ENCODE measurements at places on chromosomes 5 and 9.
A peak's percentile ranks its signal among the peaks of the same experiment; 100 is the strongest.

DNA sequence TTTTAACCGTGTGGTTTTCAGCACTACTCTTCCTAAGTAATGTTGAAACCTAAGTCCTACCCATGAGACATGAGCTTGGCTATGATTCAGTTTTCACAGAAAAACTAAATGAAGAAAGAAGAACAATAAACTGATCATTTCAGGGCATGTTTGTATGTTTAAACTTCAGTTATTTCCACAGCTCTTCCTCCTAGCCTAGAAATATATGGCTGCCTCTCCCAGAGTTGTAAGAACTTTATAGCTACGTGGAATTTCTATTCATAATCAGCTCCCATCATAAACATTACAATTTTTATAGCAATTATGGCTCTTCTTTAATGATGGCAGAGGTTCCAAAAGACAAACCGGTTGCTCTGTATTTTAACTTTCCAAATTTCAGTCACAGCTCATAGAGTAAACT lies 314.7 kb upstream of the ADAMTSL1 start:
- no peak for DNase-seq

- peak; percentile 24 for DNase-seq
These were observed 68.6 kb upstream of the TBCA start for GRCh38 chr5:77844623-77845323.

DNA sequence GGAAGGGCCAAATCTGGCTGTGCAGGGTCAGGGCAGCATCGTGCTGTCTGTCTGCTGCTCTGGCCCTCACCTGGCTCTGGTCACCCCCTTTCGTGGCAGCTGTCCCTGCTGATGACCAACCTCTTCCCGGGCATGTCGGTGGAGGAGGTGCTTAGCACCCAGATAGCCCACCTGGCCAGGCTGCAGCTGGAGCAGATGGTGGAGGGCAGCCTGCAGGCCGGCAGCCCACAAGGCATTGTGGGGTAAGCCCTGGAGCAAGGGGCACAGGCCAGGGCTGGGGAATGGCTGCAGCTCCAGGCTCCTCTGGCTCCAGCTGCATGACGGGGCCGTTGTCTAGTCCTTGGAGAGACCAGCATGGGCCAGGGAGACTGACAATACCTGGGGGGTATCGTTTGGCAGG lies 8.2 kb downstream of the TOR2A start:
- DNase-seq, result no peak

DNA sequence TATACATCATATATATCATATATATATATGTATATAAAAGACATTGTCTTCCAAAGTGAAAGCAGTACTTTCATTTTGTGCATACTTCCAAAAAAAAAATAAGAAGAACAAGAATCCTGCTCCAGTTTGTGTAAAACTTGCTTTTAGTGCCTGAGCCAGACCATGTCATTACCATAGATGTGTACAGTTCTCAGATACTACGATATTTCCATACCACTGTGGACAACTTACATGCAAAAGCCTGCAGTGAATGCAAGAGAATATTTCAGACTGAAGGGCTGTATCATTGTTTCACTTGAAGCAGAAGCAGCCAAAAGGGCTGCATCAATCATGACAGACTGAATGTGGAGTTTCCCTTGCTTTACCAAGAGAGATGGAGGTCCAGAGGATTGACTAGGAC lies 72.6 kb upstream of the CYLC2 start:
- no peak for DNase-seq

- DNase-seq, result no peak
These were observed 973 bp downstream of the PLPPR1 start for GRCh38 chr9:101029315-101030085.

DNA sequence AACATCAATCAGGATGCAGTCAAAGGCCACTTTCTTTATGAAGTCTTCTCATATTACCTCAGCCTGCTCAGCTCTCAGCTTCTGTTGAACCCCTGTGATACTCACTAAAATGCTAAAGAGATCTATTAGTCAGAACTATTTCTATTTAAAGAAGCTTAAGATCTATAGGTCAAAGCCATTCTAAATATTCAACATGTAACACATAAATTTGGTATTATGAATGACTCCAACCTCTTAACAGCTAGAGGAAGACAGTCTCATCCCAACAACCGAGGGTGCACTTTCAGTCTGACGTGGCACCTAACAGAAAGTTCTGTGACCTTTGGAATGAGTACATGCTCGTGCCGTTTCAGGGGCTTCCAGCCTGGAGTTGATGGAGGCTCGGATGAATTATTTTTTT lies 301.5 kb upstream of the VLDLR start:
- no peak for DNase-seq

DNA sequence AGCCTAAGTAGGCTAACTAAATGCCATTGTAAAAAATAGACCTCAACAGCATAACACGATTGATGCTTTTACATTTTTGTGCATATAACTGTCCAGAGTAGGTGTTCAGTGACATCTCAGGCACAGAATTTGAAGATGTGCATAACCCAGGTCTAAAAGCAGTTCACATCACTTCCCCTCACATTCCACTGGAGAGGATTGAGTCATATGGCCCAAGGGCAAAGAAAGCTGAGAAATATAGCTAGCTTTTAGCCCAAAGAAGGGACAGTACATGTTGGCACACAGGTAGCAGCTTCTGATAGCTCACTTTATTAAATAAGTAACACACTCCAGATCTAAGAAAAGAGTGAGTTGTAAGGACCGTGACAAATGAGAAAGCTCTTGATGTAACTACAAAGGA lies 2259.5 kb upstream of the WWC1 start:
- DNase-seq, result no peak

DNA sequence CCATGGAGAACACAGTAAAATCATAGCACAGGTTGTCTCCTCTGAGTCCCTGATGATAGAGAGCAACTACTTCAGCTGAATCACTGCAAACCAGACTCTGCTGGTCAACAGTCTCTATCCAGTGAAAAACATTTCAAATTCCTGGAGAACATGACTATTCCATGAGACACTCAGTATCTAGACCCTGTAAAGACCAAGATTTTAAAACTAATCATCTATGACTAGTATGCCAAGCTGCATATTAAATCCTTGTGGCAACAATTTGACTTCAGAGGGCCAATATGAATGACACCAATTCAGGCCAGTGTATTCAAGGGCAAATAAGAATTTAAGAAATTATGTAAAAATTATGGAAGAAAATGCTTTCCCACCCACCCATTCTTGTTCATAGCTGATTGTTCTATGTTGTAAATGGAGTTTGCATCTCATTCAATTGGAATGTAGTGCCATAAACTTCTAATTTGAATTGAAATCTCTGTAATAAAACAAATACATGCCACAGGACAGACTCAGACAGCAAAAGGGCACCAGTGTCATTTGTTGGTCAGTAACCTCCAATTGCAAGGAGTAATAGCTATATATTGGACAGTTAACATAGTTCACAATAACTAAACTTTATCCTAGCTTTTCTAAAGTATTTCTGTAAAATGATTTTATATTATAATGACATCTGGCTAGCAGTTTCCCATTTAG lies 80.1 kb upstream of the LPAR1 start:
- peak; percentile 58 for DNase-seq

DNA sequence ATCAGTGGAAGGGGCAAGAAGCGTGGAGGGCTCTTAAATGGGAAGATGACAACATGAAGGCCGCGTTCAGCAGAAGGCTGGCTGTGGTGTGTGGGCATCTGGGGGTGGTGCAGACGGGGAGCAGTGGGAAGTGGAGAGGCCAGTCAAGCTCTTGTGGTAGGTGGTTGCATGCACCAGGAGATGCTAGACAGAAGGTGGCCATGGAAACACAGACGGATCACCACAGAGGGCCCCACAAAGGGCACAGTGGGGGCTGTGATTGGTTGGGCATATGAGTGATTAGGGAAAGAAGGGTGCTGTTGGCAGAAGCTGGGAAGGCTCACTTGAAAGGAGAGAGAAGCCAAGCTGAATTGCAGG lies 14.7 kb downstream of the MTMR12 start:
- DNase-seq, result no peak

- DNase-seq, result no peak
These were observed 93.6 kb upstream of the FER start for GRCh38 chr5:108654051-108654450.

DNA sequence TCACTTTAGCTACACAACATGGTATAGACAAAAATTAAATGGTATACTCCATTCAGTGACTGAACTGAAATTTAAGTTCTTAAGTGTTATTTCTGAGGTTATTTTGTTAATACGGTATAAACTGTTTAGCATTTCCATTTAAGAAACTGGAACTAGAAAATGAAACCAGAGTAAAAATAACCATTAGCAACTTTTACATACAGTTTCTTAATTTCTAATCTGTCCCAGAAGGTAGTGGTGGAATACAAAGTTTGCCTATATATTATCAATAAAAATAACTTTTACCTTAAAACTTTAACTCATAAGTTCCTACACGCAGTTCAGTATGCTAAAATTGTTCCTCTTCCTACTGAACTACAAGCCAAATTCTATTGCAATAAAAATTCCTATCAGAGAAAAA lies 10.3 kb downstream of the GOLPH3 start:
- DNase-seq, result no peak

DNA sequence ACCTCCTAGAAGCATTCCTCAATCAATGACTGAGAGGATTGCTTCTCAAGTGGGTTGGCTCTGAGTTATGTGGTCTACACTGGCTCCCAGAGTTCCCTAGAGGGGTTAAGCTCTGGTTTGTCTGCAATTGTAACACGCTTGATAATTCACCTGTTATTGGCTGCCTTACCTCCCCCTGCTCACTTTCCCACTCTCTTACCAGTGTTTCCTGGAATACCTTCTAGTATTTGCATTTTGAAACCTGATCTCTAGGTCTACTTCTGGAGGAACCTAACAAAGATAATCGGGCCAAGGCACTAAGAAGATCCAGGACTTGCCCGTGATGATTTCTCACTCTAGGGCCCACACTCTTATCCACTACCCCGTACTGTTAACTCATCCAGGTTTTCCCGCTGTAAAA lies 110.1 kb upstream of the MAP3K1 start:
- DNase-seq, result no peak

DNA sequence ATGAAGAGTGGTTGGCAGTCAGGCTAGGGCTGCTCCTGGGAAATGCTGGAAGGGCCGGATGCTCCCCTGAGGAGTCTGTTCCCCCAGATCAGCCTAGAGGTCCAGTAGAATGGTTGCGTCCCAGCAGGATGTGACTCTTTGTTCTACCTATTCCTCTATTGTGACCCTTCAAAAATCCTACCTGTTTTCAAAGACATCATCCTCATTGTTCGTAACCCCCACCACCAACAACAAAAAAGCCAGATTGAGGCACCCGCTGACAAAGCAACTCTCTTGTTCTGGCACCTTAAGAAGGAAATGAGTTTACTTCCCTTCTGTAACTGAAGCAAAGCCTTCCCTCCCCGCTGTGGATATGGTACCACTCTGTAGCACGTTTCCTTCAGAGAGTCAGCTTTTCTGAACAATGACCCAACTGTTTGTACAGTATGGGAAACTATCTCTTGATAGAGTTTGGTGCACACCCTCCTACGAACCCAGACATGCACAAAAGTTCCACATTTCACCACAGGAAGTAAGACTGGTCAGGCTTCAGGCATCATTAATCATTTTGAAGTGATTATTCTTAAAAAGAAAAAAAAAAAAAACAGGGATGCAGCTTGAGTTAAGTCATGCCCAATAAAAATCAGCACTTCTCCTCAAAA lies 207.2 kb downstream of the ENC1 start:
- DNase-seq, result peak; percentile 11

DNA sequence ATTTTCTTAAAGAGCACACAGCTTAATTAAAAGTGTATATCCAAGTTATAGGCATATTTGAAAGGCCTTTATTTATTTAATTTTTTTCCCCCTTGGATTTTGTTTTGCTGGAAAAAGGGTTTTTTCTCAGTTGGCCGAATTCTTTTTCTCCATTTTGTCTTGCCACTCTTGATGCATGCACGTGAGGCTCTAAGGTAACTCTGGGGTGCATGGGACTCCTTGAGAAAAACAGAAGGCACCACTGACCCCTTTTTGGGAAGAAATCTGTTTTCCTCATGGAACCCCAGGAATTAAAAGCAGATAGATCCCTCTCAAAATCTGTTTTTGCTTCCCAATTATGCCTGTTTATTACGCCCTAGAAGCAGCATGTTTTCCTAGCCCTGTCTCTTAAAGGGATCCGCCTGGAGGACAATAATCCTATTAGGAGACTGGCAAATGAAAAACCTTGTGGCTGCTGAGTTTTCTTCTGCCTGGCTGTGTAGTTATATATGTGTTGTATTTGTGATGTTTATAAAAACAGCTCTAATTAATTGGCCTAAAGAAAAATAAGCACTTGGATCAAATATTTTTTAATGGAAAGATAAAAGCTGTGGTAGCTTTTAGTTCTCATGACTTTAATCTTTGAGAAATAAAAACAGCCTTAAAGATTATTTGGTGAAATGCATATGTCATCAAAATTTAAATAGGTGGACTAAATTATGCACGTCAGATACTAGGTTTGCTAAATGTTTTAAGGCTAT lies 435.1 kb upstream of the CDH9 start:
- no peak for DNase-seq

GRCh38 chr5:137453483-137454080 lies 45.5 kb downstream of the SPOCK1 start:
- no peak for DNase-seq

Measured in hepatic stellate cell (primary cell).